ENCODE measurements at places on chromosomes 5 and 9.
A peak's percentile ranks its signal among the peaks of the same experiment; 100 is the strongest.

GRCh38 chr5:77662635-77663034 lies 24.1 kb upstream of the OTP start:
- DNase-seq: no peak

GRCh38 chr9:37921546-37922300 lies 17.8 kb upstream of the SLC25A51 start:
- peak; percentile 55 for DNase-seq

- no peak for DNase-seq
Observed at GRCh38 chr5:76332102-76332501, 71.0 kb upstream of the IQGAP2 start.

DNA sequence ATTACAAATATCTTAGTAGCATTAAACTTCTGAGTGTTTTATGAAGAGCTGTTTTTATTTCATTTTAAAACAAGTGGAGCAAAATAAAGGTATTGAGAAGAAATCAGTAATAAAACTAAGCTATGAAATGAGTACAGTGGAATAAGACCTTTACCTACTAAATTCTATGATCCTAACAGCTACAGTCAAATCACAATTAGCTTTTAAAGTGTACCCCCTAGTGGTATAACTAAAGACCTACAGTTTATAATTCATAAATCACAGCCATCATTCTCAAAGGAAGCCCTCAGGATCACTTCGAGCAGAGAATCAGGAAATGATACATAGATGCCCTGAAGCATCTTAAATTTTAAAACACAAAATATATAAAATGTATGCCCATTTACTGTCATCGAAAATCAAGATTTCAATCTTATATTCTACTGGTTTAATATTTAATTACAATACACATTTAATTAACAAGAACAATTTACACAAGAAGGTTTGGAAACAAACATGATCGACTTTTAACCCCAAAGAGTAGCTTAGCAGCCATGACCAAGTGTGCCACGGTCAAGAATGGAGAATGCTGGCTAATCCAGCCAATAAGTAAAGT lies 12.3 kb downstream of the CCNH start:
- peak; percentile 19 for DNase-seq

DNA sequence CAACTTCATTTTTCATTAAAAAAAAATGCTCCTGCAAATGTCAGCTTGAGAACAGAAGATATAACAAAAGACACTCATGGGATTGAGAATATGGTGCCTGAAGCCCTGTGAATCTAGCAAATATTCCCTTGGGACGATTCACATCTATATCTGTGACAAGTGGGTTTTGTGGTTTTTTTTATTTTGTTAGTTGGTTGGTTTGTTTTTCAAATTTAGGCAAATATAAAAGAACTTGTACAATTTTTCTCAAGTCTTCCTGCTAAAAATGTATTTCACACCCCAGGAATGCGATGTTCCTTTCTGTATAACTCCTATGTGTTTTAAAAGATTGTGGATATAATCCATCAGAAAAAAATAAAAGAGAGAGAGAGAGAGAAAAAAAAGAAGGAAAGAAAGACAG lies 1061.8 kb upstream of the ARRDC3 start:
- DNase-seq: no peak

DNA sequence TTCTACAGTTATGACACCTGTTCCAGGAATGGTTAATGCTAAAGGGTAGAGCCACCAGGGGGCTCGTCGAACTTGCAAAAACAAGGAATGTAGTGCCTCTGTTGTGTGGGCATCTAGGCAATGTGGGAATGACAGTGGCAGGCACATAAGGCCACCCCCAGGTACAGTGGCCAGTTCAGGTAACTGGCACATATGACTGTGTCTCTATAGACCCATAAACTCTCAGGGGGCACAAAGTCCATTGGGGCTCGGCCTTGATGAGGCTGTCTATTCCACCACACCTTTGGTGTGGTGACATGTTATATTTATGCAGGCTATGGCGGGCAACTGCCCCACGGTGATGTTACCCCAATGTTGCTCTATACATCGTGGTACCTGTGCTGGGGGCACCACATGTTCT lies 59.6 kb upstream of the FAM120A start:
- no peak for DNase-seq

GRCh38 chr5:78538240-78538850 lies 110.2 kb downstream of the LHFPL2 start:
- no peak for DNase-seq

DNA sequence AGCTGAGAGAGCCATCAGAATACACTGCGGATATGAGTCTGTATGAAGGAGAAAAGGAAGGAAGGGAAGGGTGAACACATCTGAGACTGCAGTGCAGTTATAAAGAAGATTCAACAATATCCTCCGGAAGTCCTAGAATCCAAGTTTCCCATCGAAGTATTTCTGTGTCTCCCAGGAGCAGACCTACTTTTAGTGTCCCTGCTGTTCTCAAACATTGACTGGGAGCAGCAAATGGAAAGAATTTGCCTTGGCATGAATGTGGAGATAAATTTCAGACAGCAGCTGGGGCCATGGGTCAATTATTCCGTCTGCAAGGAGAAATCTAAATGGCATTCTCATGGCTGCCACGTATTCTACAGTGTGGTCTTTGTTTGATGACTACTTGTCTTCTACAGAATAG lies 478.1 kb upstream of the SMC2 start:
- peak; percentile 50 for DNase-seq

GRCh38 chr5:142134331-142135010 lies 25.9 kb downstream of the NDFIP1 start:
- no peak for DNase-seq

- DNase-seq: peak; percentile 66
Observed at GRCh38 chr5:140986117-140986521, 19.8 kb downstream of the PCDHAC2 start.

- no peak for DNase-seq
Observed at GRCh38 chr9:71509054-71509453, 259.3 kb downstream of the CEMIP2 start.

DNA sequence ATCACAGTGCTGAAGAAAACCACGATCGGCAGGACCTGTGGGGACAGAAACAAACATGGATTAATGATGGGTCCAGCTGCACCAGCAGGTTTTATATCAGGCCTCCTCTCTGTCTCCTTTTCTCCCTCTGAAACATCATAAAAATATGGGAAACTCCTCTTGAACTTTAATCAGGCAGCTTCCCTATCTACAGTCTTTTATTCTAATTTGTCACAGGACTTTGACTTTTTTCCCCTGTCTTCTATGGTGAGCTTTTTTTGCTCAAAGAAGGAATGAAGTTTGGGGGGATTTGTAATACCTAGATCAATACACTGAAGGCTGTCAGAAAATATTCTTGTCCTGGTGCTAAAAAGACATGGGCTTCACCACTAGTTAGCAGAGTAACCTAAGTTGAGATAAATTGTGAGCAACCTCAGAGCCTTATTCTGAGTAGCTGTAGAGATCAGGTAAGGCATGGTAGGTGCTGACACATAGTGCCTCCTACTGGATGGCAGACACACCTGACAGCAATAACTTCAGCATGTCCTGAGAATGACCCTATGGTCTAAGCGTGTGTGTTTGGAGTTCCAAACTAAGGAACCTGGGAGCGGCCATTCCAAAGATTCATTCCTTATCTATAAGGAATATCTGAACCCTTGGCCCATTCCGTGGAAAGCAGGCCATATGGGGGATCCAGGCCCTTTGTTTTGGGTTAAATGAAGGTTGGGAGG lies 46.2 kb downstream of the SLC28A3 start:
- no peak for DNase-seq

GRCh38 chr9:99825172-99826046 lies 3.7 kb downstream of the NR4A3 start:
- no peak for DNase-seq

GRCh38 chr5:3051400-3051799 lies 299.9 kb upstream of the IRX2 start:
- DNase-seq: no peak

GRCh38 chr5:99827136-99827535 lies 708.0 kb upstream of the FAM174A start:
- DNase-seq: no peak

GRCh38 chr5:149982505-149982904 lies 17.9 kb downstream of the TIGD6 start:
- DNase-seq: no peak

DNA sequence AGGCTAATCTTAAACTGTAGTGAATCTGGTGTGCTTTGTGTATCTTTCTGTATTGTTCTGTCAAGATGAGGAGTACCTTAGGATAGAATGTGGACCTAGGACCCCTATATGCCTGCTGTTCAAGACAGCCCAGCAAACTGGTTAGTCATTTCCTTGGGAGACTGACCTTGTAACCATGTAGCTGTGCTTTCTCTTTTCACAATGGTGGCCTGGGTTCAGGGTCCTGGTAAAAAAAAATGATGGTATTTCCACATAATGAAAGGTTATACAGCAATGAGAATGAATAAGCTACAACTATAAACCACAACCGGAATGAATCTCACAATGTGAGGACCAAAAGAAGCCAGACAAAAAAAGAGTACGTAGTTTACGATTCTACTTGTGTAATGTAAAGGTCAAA lies 36.4 kb upstream of the F2RL1 start:
- DNase-seq: no peak

All from tongue (tissue), 3 donors.